ENCODE measurements at places on chromosomes 4 and X.

DNA sequence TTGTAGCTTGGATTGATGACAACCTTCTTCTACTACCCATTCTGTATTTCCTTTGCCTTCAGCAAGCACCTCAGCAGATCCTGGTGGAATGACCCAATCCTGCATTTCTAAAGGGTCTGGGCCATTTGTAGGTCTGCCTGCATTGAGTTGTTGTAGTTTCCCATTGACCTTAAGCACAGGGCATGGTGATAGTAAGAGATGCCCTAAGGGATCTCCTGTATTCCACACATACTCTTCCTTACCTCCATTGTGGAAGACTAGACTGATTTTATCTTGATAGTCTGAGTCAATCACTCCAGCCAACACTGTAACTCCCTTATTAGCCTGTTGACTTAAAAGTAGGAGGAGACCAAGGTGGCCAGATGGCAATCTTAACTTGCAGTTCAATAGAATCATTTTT lies 184.5 kb downstream of the GRIA2 start:
- no peak for DNase-seq

DNA sequence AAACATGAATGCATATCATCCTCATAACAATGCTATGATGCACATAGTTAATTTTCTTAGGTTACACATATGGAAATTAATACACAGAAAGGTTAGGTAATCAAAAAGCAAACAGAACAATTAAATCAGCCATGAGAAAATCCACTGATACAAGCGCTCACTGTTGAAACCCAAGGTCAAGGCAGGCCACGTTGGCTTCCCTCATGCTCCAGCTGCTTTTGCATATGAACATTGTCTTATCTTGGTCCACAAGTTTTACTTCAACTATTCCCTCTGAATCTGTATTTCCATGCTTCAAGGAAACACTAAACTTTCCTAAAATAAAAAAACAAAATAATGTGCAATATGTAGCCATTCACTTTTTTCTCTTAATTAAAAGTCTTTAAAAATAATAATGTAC lies 34.5 kb upstream of the PLA2G12A start:
- no peak for DNase-seq

GRCh38 chr4:14621731-14622463 lies 380.4 kb upstream of the CPEB2 start:
- peak; percentile 27 for DNase-seq

DNA sequence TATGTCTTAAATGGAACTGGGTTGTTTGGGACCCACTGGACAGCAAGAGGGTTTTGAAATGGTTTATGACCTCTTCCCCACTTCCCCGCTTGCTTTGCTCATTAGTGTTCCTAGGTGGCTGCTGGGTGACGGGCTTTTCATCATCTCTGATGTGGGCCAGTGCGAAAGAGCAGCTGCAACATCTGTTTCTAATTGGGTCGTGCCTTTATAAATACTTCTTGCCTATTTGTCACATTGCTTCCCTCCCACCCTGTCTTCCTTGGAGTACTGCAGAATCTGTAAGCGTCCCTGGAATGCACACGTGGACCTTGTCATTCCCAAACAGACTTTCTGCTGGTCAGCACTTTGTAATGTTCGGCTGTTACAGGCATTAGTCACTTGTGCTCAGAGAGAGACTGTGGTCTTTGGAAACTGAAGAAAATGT lies 35.2 kb downstream of the SEPTIN11 start:
- peak; percentile 97 for DNase-seq

DNA sequence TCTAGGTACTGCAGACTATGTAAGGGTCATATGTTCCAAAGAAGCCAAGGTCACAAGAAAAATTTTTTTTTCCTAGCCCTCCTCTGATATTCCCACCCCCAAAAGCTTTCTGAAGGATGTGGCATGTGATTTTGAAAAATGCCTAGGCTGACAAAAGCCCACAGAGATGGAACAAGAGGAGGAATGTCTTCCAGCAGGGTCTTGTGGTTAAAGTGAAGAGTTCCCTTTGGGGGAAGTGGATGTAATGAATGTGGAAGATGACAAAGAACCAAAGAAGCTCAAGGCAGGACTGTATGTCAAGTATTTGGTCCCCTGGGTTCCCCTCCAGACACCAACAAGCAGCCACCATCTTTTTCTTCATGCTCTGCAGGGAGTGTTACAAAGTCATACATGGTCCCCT lies 268.8 kb downstream of the BCOR start:
- no peak for DNase-seq

- no peak for DNase-seq
Observed at GRCh38 chr4:1414831-1415680, 8.8 kb upstream of the NKX1-1 start.

- DNase-seq: peak; percentile 2
Observed at GRCh38 chr4:70674191-70674590, 7.9 kb upstream of the JCHAIN start.

- DNase-seq: no peak
Observed at GRCh38 chrX:96538104-96538725, 146.4 kb upstream of the DIAPH2 start.

- peak; percentile 32 for DNase-seq
Observed at GRCh38 chr4:113952452-113953029, 26.9 kb downstream of the ARSJ start.

DNA sequence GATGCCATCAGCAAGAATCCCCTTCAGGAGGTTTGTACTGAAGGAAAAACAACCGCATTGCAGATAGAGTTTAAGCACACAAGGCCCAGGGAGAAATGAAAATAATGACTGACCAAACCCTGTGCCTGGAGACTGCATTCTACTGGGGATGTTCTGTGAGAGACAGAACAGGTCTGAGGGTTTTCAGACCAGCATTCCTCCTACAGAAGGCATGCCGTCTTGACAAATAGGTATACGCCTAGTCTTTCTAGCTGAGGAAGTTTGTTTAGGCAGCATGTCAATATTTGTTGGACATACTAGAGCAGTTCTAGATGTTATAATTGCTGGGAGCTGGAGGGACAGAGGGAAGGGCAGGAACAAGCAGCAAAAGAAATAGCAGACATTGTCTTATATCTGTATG lies 68.4 kb upstream of the SCOC start:
- peak; percentile 7 for DNase-seq

DNA sequence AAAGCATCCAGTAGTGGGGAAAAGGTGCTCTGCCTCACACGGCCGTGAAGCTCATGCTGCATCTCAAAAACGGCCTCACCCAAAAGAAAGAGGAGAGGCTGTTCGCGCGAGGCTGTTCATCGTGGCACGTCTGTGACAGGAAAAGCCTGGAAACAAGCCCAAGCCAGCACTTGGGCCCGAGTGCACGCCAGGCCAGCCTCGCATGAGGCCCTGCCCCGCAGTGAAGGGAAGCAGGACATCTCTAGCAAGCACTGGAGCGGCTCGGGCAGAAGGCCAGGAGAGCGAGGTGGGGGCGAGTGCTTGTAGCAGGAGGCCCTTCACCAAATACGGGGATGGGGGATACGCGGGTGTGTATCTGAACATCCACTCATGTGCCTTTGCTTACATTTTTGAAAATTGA lies 39.9 kb upstream of the MXD4 start:
- peak; percentile 34 for DNase-seq

- DNase-seq: no peak
Observed at GRCh38 chr4:185212581-185212980, 3.2 kb downstream of the SNX25 start.

DNA sequence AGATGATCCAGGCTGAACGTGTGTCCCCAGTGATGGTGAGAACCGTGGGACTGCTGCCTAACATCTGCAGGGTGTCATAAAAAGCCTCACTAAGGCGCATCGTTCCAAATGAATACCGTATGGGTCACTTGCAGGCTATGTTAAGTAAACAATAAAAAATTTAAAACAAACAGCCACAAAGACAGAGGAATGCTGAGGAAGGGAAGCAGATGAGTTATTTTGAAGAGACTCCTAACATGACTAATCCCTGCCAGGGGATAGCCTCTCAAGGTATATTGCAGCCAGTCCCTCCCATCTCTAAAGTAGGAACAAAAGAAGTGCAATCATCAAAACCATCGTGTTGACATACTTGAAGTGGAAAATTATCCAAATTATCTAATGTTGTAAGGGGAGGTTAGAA lies 83.8 kb downstream of the UNC5C start:
- DNase-seq: no peak

DNA sequence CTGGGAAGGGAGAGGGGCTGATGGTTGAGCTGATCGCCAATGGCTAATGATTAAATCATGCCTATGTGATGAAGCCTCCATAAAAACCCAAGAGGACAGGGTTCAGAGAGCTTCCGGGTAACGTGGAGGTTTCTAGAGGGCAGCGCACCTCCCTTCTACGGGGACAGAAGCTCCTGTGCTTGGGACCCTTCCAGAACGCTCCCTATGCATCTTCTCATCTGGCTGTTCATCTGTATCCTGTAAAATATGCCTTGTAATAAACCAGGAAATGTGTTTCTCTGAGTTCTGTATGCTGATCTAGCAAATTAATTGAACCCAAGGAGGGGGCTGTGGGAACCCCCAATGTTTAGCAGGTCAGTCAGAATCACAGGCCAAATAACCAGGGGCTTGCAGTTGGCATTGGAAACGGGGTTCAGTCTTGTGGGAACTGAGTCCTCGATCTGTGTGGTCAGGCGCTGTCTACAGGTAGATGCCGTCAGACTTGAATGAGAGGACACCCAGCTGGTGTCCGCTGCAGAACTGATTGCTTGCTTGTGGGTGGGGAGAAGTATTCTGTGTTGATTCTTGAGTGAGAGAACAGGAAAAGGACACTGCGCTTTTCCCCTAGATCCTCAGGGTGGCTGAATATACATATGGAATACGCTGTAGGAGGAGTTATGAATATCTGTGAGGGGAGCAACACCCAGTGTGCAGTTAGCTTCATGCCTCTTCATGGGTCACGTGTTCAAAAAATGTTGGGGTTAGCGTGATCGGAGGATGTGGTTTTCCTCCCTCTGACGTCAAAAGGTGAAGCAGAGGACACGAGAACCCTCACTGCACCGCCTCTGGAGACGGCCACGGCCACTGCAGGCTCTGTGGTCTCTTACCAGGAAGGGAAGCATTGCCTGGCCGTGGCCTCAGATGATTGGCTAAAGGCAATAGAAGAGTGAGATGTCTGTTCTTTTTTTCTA lies 29.2 kb downstream of the HTT-AS start:
- no peak for DNase-seq

GRCh38 chrX:129791336-129791735 lies 11.6 kb downstream of the SASH3 start:
- DNase-seq: no peak

DNA sequence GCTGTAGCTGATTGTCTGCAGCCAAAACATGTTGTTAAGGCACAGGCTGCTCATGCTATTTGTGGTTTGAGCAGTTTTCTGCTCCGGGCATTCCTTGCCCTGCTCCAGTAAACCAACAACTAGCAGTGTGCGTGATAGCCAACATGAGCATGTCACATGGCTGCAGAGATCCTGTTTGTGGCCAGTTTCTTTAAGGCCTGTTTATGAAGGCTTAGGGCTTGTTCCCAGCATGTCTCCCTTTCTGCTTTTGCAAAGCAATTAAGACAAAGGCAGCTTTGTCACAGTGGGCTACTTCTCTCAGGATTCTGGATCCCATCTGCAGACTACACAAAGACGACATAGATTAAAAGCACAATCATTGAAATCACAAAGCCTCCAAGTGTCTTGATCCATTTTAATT lies 160.5 kb downstream of the ZNF518B start:
- DNase-seq: no peak

- peak; percentile 97 for DNase-seq
Observed at GRCh38 chr4:112296949-112297880, at the start of gene ALPK1. ALPK1 (plus strand) TSS chr4:112297369.

- DNase-seq: no peak
Observed at GRCh38 chr4:37615720-37616063, 70.5 kb downstream of the RELL1 start.

All from umbilical cord (tissue), 2 donors.